Heart right ventricle (tissue), 16 donors: ENCODE measurements at places on chromosomes 1 and 21.

DNA sequence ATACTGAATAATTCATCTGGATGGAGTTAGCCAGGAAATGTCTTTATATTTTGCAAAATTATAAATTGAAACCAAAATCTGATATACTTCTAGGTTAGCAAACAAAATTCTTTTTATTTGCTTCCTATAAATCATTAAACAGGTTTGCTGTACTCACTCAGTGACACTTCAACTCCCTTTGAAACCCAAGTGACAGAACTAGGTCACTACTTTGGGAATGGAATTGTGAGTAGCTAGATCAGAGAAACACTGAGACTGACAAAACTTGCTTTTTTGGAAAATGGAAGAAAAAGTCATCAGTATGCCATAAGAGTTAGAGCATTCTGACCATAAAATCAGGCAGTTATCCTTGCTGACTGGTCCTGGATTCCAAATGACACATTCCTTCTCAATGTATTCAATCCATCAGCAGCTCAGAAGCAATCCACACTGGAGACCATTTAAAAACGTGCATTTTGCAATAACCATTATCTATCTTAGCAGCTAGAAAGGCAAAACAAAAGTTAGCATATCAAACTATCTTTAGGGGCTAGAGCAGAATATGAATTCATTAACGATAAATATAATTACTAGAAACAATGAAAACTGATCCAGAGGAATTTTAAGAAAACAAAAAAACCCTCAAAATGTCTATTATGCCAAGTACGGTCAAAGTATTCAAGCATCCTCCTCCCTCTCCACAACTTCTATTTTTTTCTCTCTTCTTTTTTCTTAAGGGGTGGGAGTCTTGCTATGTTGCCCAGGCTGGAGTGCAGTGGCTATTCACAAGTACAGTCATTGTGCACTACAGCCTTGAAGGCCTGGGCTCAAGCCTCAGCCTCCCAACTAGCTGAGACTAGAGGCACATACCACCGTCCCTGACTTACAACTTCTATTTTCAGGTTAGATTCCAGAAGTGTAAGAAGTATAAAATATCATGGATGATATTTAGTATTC is 60.1 kb downstream of the HNRNPR start:
- no peak overlapping the region for H3K4me3 ChIP-seq
- H3K36me3 ChIP-seq = no peaks in the 10 kb centered on the region
- H3K27ac ChIP-seq = no peak overlapping the region
- H3K4me1 ChIP-seq = no peaks in the 10 kb centered on the region

- H3K27me3 ChIP-seq = no peaks in the 10 kb centered on the region
- H3K27ac ChIP-seq = peak within 1 kb of the TSS; percentile 83
- no peaks in the 10 kb centered on the region for H3K36me3 ChIP-seq
- peak; percentile 82 for DNase-seq
Observed at GRCh38 chr21:45404730-45405270, at the start of gene COL18A1. COL18A1 (plus strand) TSS chr21:45405165; CDS start chr21:45405231, 66 bp downstream.

GRCh38 chr1:152313970-152314369 is 11.1 kb downstream of the FLG start:
- no peak overlapping the region for H3K27ac ChIP-seq
- no peaks in the 10 kb centered on the region for H3K36me3 ChIP-seq
- no peak for DNase-seq
- no peaks in the 10 kb centered on the region for H3K4me1 ChIP-seq
- H3K4me3 ChIP-seq = no peak overlapping the region

DNA sequence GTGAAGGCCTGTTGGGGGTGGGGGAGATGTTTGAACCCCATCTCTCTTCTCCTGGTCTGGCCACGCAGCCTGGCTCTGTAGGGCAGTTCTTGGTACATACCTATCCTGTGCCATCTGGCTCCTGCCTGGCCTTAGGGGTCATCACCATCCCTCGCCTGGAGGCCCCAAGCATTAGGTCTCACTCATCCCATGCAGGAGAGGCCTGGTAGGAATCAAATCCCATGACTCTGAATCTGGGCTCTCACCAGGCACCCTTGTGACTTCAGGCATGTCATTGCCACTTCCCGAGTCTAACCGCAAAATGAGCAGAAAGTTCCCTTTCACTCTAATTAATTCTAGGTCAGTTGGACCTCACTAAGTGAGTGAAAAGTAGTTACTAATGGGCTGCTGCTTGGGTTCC is 37.2 kb downstream of the ETNK2 start:
- DNase-seq = no peak
- H3K27me3 ChIP-seq = no peaks in the 10 kb centered on the region

GRCh38 chr1:74686928-74687327 is 13.3 kb upstream of the ERICH3 start:
- no peak overlapping the region for H3K4me3 ChIP-seq
- H3K27ac ChIP-seq = no peak overlapping the region
- no peak for DNase-seq
- no peaks in the 10 kb centered on the region for H3K36me3 ChIP-seq
- H3K27me3 ChIP-seq = no peaks in the 10 kb centered on the region
- H3K4me1 ChIP-seq = no peaks in the 10 kb centered on the region

DNA sequence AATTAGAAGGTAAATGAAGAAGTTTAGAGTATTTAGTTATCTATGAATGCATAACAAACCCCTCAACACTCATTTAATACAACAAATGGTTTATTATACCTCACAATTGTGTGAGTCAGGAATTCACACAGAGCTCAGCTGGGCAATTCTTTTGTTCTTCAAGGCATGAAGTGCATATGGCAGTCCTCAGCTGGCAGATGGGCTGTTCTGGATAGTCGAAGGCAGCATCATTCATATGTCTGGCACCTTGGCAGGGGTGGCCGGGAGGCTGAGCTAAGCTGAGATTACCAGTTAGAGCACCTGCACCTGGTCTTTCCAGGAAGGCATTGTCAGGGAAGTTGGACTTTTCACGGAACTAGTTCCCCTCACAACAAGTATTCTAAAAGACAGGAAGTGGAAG is 286.2 kb upstream of the DUSP10 start:
- H3K27ac ChIP-seq = no peak overlapping the region
- no peak for DNase-seq
- H3K36me3 ChIP-seq = no peaks in the 10 kb centered on the region

DNA sequence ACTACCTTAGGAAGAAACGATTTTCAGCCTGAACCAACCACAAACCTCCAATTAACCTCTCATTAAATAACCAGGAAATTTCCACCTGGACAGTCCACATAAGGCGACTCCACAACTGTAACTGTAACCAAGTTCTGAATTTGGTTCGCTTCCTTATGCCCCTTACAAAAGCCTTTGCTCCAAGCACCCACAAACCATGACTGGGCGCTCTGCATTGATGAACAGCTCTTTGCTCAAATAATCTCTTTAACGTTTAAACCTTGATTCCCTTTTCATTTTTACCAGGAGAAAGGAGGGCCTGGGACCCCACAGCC is 38.2 kb upstream of the ZNF124 start:
- H3K36me3 ChIP-seq = peaks cover 7% of the 10 kb centered on the region
- peak overlapping the region; percentile 92 for H3K27ac ChIP-seq
- no peaks in the 10 kb centered on the region for H3K27me3 ChIP-seq
- no peak for DNase-seq

DNA sequence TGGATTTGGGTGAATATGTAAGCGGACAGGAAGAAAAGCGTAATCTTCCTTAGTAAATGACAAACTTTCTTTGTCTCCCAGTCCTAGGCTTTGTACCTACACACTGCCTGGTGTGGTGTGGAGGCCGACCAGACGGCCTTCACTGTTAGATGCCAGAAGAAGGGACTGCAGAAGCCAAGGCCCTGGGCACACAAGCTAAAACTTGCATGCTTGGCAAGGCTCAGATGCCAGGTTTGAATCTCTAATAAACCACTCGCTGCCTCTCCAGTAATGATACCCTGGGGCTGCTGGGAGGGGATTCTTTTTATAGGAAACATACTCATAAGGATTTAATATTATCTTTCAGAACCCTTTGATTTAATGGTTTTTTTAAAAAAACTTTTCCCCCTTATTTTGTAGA is 263.8 kb downstream of the PTPRC start:
- H3K27ac ChIP-seq = no peak overlapping the region
- no peaks in the 10 kb centered on the region for H3K27me3 ChIP-seq
- H3K36me3 ChIP-seq = no peaks in the 10 kb centered on the region
- H3K4me3 ChIP-seq = no peak overlapping the region
- peaks cover 44% of the 10 kb centered on the region for H3K4me1 ChIP-seq
- no peak for DNase-seq

DNA sequence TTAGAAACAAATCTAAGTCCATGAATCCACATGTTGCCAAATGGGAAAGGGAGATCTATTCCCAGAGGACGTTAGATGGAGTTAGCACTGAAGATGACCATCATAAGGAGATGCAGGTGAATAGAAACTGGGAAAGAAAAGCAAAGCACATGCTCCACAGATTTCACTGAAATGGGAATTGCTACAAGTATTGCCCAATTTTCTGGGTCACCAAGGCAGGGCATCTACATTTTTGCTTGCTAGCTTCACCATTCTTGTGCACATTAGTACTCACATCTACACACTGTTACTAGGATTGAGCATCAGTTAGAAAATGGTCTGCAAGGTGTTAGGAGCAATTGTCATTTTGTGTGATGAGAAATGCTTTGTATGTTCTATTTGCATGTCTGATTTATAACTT is 99.1 kb downstream of the JAK1 start:
- no peaks in the 10 kb centered on the region for H3K27me3 ChIP-seq
- no peak overlapping the region for H3K4me3 ChIP-seq
- DNase-seq = no peak
- no peak overlapping the region for H3K27ac ChIP-seq
- no peaks in the 10 kb centered on the region for H3K4me1 ChIP-seq

- H3K4me3 ChIP-seq = no peak overlapping the region
- DNase-seq = no peak
- H3K27me3 ChIP-seq = no peaks in the 10 kb centered on the region
- no peaks in the 10 kb centered on the region for H3K36me3 ChIP-seq
- no peak overlapping the region for H3K27ac ChIP-seq
Observed at GRCh38 chr1:71231751-71232150, 150.9 kb upstream of the ZRANB2 start.

- no peak overlapping the region for H3K27ac ChIP-seq
- H3K4me1 ChIP-seq = no peaks in the 10 kb centered on the region
- no peak overlapping the region for H3K4me3 ChIP-seq
- H3K27me3 ChIP-seq = no peaks in the 10 kb centered on the region
- peaks cover 99% of the 10 kb centered on the region for H3K36me3 ChIP-seq
Observed at GRCh38 chr1:179910934-179911333, 28.8 kb downstream of the TOR1AIP1 start.

- H3K36me3 ChIP-seq = no peaks in the 10 kb centered on the region
- no peak for DNase-seq
- H3K27me3 ChIP-seq = no peaks in the 10 kb centered on the region
- H3K27ac ChIP-seq = no peak overlapping the region
Observed at GRCh38 chr1:91616712-91617111, 116.1 kb downstream of the CDC7 start.
